Large intestine (tissue), 12 donors: ENCODE measurements at places on chromosomes 1 and 21. TPM values are rescaled to one million over a fixed set of nuclear protein-coding genes. Genes with fewer than 3 reads are reported as not detected.
A peak's percentile ranks its signal among the peaks of the same experiment; 100 is the strongest.

GRCh38 chr1:217453816-217454215 lies 177.1 kb downstream of the GPATCH2 start:
- no peaks in the 10 kb centered on the region for H3K27me3 ChIP-seq
- no peak overlapping the region for H3K27ac ChIP-seq

GRCh38 chr1:2637442-2638145 lies 4.8 kb upstream of the MMEL1 start:
- no peak overlapping the region for H3K4me3 ChIP-seq
- H3K27me3 ChIP-seq, result no peaks in the 10 kb centered on the region
- H3K27ac ChIP-seq, result no peak overlapping the region
- peaks cover 37% of the 10 kb centered on the region for H3K4me1 ChIP-seq
- DNase-seq, result no peak
- no peaks in the 10 kb centered on the region for H3K36me3 ChIP-seq

- H3K27me3 ChIP-seq, result no peaks in the 10 kb centered on the region
- peaks cover 26% of the 10 kb centered on the region for H3K4me1 ChIP-seq
- peaks cover 44% of the 10 kb centered on the region for H3K36me3 ChIP-seq
- DNase-seq, result no peak
- H3K4me3 ChIP-seq, result no peak overlapping the region
Measured at GRCh38 chr21:34128124-34128523, 54.7 kb downstream of the MRPS6 start.

- H3K4me3 ChIP-seq, result no peak overlapping the region
- no peaks in the 10 kb centered on the region for H3K4me1 ChIP-seq
- no peaks in the 10 kb centered on the region for H3K27me3 ChIP-seq
- H3K27ac ChIP-seq, result peak overlapping the region; percentile 47
Measured at GRCh38 chr1:221667504-221667903, 74.4 kb downstream of the DUSP10 start.

The CDC7 gene
- polyA plus RNA-seq, result 9.9 TPM

The KCNC4 gene
- polyA plus RNA-seq, result 3.5 TPM
